Activated naive CD8-positive, alpha-beta T cell treated with anti-CD3 and anti-CD28 coated beads, Interleukin-2, amount 10 ng/mL, durations not matched to agents 7 days and 5 days (primary cell): ENCODE measurements at places on chromosomes 2 and 18. TPM values are rescaled to one million over a fixed set of nuclear protein-coding genes. Genes with fewer than 3 reads are reported as not detected.

Gene COMMD1
- total RNA-seq: 21.5 TPM

Gene DSG4
- not detected for total RNA-seq

Gene ALLC
- total RNA-seq: not detected

DNA sequence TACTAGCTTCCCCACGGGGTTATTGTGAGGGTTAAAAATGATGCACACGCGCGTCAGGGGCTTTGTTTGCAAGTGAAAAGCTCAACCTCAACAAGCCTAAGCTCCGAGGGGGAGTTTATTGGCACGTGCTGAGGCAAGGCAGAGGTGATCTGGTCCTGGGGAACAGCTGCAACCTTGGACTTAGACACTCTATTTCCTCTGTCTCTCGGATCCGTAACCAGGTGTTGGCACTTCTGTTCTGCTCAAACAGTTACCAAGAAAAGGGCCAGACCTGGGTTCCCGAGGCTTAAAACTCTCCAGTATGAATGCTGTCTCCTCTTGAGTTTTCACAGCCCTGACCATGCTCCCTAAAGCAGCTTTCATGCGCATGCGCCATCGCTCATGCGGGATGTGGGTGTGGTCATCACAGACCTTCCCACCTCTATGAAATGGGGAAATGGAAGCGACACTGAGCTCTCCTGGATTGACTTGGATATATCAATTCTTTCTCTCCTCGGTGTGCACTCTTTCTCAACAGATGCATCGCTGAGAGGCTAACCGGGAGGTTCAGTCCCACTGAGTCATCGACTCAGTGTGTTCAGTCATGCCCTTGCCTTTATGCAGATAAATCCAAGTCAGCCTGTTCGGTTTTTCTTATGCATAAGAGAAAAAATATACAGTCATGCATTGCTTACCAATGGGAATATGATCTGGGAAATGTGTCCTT, 19.9 kb upstream of the RAB31 start:
- no peak overlapping the region for H3K4me3 ChIP-seq
- peaks cover 9% of the 10 kb centered on the region for H3K4me1 ChIP-seq

DNA sequence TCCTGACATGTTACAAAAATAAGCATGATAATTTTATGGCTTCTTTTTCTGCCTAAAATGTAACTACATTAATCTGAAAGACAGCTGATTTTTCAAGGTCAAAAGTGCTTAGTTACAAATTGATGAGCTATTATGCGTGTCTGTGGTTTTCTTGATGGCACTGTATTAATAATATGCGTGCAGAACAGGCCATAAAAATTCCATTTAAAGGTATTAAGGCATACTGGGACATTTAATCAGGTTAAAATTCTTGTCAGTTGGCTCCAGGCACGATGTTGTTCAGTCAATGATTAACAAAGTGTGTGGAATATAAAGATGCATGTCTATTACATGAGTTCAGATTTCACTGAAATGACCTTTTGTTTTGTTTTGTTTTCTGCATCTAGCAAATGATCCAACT, 420.1 kb upstream of the ZNF804A start:
- H3K4me3 ChIP-seq: no peak overlapping the region
- no peaks in the 10 kb centered on the region for H3K27me3 ChIP-seq
- H3K27ac ChIP-seq: no peak overlapping the region
- no peaks in the 10 kb centered on the region for H3K4me1 ChIP-seq

- no peaks in the 10 kb centered on the region for H3K36me3 ChIP-seq
- H3K4me3 ChIP-seq: no peak overlapping the region
- no peak overlapping the region for H3K27ac ChIP-seq
- no peaks in the 10 kb centered on the region for H3K4me1 ChIP-seq
- H3K27me3 ChIP-seq: no peaks in the 10 kb centered on the region
- no peak for DNase-seq
Observed at GRCh38 chr2:59073286-59073685, 832.2 kb upstream of the FANCL start.

- no peak overlapping the region for H3K4me3 ChIP-seq
- no peaks in the 10 kb centered on the region for H3K36me3 ChIP-seq
- H3K27ac ChIP-seq: no peak overlapping the region
- DNase-seq: no peak
Observed at GRCh38 chr2:33067598-33067997, 120.8 kb downstream of the LTBP1 start.

DNA sequence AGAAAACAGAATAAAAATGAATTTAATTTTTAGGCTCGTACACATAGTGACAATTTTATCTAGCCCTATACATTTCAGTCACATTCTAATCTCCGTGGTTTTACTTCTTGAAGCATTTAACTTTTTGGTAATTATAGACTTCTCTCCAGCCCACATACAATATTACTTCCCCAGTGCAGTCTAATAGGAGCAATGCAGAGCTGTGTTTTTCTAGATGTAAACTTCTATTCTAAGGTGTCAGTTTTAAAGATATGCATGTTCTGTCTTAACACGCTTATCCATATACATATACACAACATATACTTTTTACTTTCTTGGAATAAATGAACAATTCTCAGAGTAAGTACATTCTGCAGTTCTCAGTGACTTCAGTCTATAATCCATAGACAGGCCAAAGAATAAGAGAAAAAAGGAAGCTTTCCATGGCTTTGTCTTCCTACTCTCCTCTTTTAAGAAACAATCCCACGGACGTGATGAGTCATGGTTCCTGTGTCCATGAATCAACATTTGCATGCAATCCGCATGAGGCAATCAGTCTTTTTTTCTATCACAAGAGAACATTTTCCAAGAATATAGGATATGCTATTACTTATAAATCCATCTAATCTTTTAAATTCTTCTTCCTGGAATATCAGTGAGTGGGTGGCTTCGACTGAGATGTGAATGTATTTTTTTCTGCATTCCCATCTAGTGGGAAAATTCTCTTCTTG, 42.8 kb downstream of the CCDC102B start:
- no peak overlapping the region for H3K4me3 ChIP-seq
- no peaks in the 10 kb centered on the region for H3K36me3 ChIP-seq
- no peaks in the 10 kb centered on the region for H3K4me1 ChIP-seq
- no peak for DNase-seq
- H3K27me3 ChIP-seq: no peaks in the 10 kb centered on the region

DNA sequence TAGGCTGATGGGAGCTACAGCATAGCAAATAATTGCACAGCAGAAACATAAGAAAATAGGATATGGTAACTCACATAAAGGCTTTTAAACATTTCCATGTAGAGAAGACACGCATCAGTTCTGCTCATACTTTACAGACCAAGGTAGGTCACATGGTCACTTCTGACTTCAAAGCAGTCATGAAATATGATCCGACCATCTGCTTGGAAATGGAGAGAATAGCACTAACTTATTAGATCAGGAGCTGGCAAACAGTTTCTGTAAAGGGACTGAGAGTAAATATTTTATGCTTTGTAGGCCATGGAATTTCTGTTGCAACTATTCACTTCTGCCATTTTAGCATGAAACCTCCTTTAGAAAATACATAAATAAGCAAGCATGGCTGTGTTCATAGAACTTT, 936.6 kb upstream of the FANCL start:
- no peaks in the 10 kb centered on the region for H3K4me1 ChIP-seq
- no peaks in the 10 kb centered on the region for H3K27me3 ChIP-seq
- no peak for DNase-seq

GRCh38 chr2:13651684-13652131, 935.0 kb downstream of the TRIB2 start:
- H3K27ac ChIP-seq: no peak overlapping the region
- no peak for DNase-seq

DNA sequence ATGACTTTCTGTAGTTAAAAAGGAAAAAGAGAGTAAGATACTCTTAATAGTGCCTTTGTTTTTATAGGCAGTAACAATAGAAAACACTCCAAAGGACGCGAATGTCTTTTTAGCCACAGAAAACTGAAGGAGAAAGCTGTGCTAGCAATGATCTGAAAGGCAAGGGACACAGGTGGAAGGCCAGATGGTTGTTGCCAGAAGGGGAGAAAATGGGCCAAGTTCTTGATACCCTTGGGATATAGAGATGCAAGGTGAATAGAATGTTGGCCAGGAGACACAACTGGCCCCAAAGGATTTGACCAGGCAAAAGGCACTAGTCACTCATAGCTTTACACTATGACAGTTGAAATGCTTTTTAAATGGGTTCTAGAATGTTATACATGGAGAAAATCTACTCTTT, 180.0 kb downstream of the NRXN1 start:
- no peaks in the 10 kb centered on the region for H3K27me3 ChIP-seq
- H3K4me3 ChIP-seq: no peak overlapping the region
- DNase-seq: no peak
- no peak overlapping the region for H3K27ac ChIP-seq
- no peaks in the 10 kb centered on the region for H3K36me3 ChIP-seq

DNA sequence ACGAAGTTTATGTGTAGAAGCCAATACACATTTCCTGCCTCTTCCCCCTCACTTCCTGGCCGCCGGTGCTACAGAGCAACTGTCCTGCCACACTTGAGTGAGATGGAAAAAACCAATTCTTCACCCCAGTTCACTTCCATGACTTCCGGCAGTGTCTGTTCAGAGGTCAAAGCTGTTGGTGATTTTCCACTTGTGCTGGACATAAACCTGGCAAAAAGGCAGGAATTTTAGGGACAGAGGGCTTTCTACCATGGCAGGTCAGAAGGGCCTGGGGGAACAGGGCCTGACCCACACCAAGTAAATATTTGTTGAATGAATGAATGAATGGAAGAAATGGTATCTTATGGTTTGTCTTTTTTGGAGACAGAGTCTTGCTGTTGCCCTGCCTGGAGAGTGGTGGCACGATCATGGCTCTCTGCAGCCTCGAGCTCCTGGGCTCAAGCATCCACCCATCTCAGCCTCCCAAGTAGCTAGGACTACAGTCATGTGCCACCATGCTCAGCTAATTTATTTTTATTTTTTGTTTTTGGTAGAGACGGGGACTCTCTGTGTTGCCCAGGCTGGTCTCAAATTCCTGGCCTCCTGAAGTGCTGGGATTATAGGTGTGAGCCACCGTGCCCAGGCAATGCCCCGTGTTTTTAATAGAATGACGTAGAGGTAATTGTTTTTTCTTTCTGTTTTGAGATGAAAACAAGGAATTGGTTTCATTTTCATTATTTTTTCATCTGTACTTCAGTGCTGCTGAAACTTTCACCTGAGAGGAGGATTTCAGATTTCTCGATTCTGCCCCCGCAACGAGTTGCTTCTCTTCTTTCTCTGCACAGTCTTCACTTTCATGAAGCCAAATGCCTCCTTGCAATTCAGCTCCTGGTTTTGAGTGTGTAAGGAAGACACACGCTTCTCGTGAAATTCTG, 48.0 kb upstream of the LPIN2 start:
- peak overlapping the region; percentile 87 for H3K27ac ChIP-seq
- H3K4me3 ChIP-seq: peak overlapping the region; percentile 86
- no peaks in the 10 kb centered on the region for H3K27me3 ChIP-seq
- DNase-seq: peak; percentile 55

- H3K36me3 ChIP-seq: no peaks in the 10 kb centered on the region
- H3K27me3 ChIP-seq: no peaks in the 10 kb centered on the region
- H3K4me3 ChIP-seq: peak overlapping the region; percentile 24
- peaks cover 11% of the 10 kb centered on the region for H3K4me1 ChIP-seq
- no peak overlapping the region for H3K27ac ChIP-seq
Observed at GRCh38 chr18:38576349-38576748, 1010.8 kb upstream of the CELF4 start.

DNA sequence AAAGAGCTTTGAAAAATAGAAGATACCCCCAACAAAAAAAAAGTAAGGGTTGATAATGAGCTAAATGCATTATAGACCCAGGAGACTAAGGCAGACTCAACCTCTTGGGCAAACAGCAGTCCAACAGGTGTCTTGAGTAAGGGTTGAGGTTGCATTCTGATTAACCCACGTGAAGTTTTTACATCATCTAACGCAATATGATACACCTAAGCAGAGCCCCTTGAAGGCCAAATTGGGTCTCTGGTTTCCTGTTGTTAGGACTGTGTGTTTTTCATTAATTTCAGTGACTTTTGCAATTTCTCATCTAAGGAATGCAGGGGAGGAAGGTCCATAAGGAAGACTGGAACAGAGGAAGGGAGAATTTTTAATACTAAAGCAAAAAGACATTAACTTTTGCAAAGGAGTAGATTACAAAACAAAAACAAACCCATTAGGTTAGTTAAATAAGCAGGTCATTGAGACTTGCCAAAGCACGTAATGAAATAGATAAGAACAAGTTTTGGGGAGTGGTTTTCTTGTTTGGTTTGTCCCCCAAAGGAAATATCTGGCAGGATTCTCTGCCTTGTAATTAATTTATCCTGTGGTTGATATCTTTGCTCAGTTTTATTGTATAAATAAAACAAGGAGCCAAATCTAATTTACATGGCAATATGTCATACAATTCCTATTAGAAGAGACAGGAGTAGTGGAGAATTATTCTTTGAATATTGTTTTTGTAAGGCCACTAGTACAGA, 244.3 kb downstream of the ETAA1 start:
- no peaks in the 10 kb centered on the region for H3K4me1 ChIP-seq
- no peaks in the 10 kb centered on the region for H3K27me3 ChIP-seq
- no peak overlapping the region for H3K27ac ChIP-seq

DNA sequence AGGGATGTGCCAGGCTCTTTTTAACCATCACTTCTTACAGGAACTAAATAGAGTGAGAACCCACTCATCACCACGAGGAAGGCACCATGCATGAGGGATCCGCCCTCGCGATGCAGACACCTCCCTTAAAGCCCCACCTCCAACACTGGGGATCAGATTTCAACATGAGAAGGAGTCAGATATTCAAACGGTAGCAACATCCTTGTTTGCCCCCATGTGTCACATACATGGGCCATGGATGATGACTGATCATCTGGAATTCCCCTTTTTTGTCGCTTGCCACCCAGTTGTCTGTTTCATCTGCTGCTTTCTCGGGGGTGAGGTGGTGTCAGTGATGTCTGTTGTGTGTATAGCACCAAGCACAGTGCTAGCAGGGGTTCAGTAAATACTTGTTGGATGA, 57.9 kb downstream of the NCK2 start:
- peak overlapping the region; percentile 48 for H3K4me3 ChIP-seq
- peaks cover 44% of the 10 kb centered on the region for H3K36me3 ChIP-seq
- DNase-seq: no peak

GRCh38 chr2:20071397-20072383, 20.3 kb upstream of the LAPTM4A start:
- no peaks in the 10 kb centered on the region for H3K36me3 ChIP-seq
- no peak for DNase-seq
- H3K27me3 ChIP-seq: peaks cover 12% of the 10 kb centered on the region
- no peak overlapping the region for H3K27ac ChIP-seq
